Astrocyte of the cerebellum (primary cell): ENCODE measurements at places on chromosomes 5 and 9.

- no peak for DNase-seq
These were observed 88.0 kb downstream of the ARL15 start for GRCh38 chr5:54222336-54222735.

DNA sequence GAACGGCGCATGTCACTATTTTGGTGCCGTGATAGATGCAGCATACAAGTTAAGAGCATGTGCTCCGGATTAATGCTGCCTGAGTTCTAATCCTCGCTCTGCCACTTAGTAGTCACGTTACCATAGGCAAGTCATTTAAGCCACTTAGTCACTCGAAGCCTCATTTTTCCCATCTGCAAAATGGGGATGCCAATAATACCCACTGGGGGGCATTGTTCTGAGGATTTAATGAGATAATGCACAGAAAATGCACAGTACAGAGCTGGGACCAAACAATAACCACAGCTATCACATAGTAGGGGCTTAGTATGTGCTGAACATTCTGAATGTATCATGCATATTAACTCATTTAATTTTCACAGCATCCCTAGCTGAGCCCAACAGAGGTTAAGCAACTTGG, 9.1 kb downstream of the NIPAL4 start:
- DNase-seq, result no peak

DNA sequence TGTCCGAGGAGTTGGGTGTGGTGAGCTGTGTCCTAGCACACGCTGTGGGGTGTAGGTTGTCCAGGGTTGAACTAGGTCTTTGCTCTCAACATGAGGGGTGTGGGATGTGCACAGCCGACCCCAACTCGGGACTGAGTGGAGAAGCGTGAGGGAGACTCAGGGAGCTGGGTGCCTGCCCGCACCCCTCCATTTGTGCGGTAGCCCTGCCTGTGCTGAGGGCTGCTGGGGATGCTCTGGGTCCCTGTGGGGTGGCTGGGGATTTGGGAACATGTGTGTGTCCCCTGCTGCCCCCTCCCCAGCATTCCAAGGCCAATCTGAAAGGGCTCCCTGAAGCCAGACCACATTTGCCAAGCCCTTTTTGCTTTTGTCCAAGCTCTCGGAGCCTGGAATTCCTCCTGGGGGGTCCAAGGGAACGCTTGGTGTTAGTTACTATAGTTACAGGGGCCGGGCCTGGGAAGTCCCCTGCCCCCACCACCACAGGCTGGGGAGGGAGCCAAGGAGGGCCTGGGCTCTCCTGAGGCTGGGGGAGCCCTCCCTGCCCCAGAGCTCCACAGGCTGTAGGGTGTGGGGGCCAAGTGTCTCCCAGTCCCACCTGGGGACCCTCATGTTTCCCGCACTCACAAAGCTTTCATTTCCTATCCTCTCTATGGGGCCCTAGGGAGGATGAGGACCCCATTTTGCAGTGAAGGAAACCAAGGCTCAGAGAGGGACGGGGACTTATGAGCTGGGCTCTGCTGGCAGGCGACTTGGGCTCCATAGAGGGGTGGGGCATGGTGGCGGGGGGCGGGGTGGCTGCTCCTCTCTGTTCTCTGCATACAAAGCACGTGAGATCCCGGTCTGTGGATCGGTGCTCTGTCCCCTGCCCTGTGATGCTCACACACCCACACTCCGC, 1.1 kb downstream of the CRB2 start:
- no peak for DNase-seq

- DNase-seq, result no peak
These were observed 301.3 kb downstream of the CWC27 start for GRCh38 chr5:65070026-65070425.

- DNase-seq, result peak; percentile 66
These were observed 2.5 kb downstream of the KDM3B start for GRCh38 chr5:138354926-138355378.

DNA sequence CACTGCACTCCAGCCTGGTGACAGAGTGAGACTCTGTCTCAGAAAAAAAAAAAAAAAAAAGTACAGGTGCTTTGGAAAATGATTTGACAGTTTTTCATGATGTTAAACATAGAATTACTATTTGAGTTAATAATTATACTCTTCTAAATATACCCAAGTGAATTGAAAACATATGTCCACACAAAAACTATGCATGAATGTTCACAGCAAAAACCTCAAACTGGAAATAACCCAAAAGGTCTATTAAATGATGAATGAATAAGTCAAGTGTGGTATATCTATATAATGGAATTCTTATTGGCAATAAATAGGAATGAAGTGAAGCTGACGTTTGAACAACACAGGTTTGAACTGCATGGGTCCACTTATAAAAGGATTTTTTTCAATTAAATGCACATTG, 207.2 kb upstream of the DAB2 start:
- peak; percentile 29 for DNase-seq

GRCh38 chr5:43038496-43038989, 1.6 kb downstream of the ANXA2R start:
- no peak for DNase-seq

- no peak for DNase-seq
These were observed 32.0 kb upstream of the HAPLN1 start for GRCh38 chr5:83752700-83753099.

DNA sequence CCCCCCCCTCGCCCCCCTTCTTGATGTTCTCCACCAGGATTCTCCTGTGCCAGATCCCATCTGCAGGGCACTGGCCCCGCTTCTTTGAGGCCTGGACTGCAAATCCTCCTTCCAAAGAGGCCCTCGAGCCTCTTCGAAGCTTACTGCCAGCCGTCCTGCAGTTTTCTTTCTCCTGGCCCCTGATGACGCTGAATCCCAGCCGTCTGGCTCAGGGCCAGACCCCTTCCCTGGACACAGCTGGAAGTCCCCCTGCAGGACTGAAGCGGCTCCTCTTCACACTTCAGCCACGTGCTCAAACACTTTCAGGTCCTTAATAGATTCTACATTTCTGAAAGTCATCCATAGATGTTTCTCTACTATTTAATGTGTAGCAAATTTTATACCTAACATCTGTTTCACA, 121.5 kb downstream of the EHMT1 start:
- DNase-seq, result peak; percentile 57

DNA sequence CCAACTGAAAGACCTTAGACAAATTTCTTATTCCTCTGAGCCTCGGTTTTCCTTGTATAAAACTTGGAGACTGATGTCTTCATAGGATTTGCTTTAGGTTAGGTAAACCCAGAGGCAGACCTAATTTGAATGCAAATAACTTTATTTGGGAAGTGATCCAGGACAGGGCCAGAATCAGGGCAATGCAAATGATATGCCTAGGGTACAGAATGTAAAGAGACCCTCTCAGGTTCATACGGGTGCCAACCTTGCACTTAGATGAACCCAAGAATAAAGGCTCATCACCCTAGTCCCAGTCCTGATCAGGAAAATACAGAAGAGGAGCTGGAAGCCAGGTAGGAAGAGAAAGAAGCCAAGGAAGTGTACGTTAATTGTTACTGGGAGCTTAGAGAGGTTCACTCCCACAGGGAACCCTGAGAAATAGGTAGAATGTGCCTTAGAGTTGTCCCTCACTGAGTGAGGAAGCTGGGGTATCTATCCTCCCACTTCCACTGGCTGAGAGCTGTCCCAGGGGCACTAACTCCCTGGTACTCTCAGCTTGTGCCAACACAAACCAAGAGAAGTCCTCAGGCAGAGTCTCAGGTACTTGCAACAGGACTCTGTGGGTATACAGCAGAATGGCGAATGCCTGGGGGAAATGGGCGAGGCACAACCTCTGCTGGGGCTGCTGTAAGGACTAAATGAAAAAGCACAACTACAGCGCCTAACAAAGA, 3.1 kb upstream of the HK3 start:
- no peak for DNase-seq

GRCh38 chr5:116583862-116584222, 9.2 kb upstream of the SEMA6A start:
- no peak for DNase-seq

- DNase-seq, result no peak
These were observed 408.4 kb downstream of the SPOCK1 start for GRCh38 chr5:137090721-137091120.

DNA sequence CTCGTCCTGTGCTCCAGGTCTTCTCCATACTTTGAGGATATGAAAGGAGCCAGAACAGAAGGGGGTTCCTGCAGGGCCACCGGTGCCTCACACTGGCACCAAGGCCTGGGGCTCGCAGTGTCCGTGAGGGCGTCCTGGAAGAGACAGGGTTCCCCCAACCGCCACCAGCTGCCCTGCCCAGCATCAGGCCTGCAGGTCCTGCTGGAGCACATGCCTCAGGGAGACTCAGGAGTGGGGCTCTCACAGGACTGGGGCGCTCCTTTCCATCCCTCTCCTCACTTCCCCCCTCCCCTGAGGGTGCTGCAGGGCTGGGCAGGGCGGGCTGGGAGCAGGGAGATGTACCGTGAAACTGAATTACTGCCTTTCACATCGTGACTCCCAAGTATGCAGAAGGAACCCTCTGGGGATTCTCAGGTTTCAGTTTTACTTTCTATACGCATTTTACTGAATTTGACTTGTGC, 31.7 kb downstream of the CEP72 start:
- no peak for DNase-seq

DNA sequence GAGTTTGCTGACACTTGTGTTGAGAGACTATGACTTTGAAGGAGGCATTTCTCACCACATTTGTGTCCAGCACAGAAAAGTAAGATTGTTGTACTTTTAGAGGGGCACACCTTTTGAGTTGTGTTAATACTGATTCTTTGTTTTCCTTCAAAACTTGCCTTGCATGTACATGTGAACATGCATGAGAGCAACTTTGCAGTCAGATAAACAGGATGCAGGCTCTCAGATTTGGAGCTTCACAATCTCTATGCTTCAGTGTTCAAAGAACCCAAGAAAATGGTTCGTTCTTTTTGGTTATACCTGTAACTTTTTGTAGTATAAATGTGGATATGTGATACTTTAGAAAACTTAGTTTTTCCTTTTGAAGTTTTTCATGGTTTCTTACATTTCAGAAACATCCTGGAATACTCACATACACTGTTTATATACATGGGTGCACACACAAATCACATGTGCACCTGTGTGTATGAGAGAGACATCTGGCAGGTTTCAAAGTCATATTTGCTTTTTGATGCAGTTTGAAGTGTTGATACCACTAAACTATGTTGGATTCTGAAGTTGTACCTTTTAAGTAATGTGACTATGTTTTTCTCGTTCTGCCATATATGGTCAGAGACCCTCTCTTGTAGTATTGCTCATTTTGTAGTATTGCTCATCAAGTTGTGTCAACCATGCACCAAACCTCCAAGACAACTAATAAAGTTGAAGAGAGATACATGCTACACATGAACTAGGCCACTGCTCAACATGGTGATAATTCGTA, 190.7 kb downstream of the CD180 start:
- DNase-seq, result no peak

GRCh38 chr5:1370006-1370405, 25.1 kb upstream of the CLPTM1L start:
- DNase-seq, result no peak

DNA sequence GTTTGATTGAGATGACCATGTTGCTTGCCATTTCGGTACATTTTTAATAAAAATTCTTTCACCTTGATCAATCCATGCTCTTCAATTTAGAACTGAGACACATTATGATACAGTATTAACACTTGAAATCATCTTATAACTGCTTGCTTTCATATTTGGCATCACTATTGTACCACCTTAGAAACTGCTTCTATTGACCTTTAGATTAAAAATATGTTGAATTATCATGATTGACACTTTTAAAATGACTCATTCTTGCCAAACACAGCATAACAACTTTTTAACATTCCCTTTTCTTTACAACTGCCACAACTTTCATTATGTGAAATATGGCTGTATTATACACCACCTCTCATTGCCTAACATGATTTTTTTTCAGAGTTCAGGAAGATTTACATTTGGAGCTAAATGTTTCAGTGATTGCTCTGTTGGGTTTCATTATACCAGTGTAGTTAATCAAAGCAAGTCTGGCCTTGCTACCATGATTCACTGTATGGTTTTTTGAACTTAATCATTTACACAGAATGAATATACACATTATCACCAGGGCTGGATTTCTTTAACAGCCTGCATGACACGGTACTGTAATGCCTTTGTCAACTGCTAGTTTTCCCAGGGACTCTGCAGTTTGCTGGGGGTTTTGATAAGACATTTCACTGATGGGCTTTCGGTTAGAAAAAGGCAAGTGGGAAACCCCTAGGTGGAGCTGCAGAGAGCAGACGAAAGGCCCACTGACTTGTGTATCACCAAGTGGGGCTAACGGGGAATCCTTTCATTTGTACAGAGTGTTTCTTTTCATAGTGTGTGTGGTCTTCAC, 93.6 kb upstream of the TLE4 start:
- no peak for DNase-seq

DNA sequence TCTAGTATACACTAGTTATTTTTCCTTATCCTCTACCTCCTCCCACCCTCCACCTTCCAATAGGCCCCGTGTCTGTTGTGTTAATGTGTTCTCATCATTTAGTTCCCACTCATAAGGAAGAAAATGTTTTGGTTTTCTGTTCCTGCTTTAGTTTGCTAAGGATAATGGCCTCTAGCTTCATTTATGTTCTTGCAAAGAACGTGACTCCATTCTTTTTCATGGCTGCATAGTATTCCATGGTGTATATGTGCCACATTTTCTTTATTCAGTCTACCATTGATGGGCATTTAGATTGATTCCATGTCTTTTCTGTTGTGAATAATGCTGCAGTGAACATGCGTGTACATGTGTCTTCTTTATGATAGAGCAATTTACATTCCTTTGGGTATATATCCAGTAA, 146.5 kb upstream of the GAS1 start:
- no peak for DNase-seq

DNA sequence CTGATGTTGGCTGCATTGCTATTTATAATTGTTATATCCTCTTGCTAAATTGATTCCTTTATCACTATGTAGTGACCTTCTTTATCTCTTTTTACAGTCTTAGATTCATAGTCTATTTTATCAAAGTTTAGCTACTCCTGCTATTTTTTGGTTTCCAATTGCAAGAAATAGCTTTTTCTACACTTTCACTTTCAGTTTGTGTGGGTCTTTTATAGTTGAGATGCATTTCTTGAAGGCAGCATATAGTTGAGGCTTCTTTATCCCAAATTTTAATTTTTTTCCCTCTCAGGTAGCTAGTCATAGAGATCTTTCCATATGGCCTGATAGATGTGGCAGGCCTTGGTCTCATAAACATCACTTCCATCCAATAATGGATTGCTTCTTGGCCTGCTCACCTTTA, 228.5 kb downstream of the COMMD10 start:
- DNase-seq, result no peak

DNA sequence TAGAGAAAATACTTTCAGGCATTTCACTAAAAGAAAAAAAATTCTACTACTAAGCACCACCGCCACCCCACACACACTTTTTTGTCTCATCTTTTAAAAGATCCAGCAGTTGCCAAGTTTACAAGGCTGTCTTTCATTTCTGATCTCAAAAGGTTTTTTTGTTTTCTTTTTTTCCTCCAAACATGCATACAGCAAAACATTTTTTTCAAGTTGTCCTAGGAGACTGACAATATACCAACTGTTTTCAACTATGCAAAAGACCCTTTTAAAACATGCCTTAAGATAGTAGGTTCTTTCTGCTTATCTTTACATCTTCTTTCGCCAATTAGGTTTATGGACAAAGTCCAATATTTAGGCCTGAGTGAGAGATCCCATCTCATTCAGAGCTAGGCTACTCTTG, 65.2 kb downstream of the HMHB1 start:
- no peak for DNase-seq

- DNase-seq, result peak; percentile 100
These were observed 143.6 kb downstream of the LHFPL2 start for GRCh38 chr5:78504704-78505677.
